Activated CD4-positive, alpha-beta memory T cell treated with anti-CD3 and anti-CD28 coated beads for 36 hours (primary cell): ENCODE measurements at places on chromosomes 6 and 20. TPM values are rescaled to one million over a fixed set of nuclear protein-coding genes. Genes with fewer than 3 reads are reported as not detected.

The RBM24 gene
- not detected for total RNA-seq

The KPNA5 gene
- total RNA-seq, result 10.2 TPM

The ASIP gene
- total RNA-seq, result not detected

The TAF8 gene
- 57.7 TPM for total RNA-seq

The INSM1 gene
- total RNA-seq, result 6.9 TPM

The IRAK1BP1 gene
- 2.1 TPM for total RNA-seq

The LHFPL5 gene
- not detected for total RNA-seq

The SRSF12 gene
- total RNA-seq, result 0.12 TPM

The ALDH5A1 gene
- total RNA-seq, result 13.1 TPM

The SFTA2 gene
- total RNA-seq, result not detected

The FNDC1 gene
- not detected for total RNA-seq

The TRAPPC3L gene
- total RNA-seq, result not detected

The HSPA12B gene
- not detected for total RNA-seq

The EBF4 gene
- total RNA-seq, result 6.6 TPM

The RIPOR3 gene
- total RNA-seq, result not detected

The SPEF1 gene
- total RNA-seq, result 0.17 TPM

The HLA-DOB gene
- 1.7 TPM for total RNA-seq

The CPNE5 gene
- total RNA-seq, result 1.8 TPM

The COL10A1 gene
- not detected for total RNA-seq

The BICRAL gene
- 12.0 TPM for total RNA-seq

The PAK5 gene
- total RNA-seq, result not detected

The LY6G5C gene
- 1.8 TPM for total RNA-seq

The TCEA2 gene
- 29.9 TPM for total RNA-seq
